ENCODE measurements at places on chromosomes 5 and 9.
A peak's percentile ranks its signal among the peaks of the same experiment; 100 is the strongest.

GRCh38 chr9:129675620-129676019 lies 10.2 kb downstream of the PRRX2 start:
- no peak for DNase-seq

DNA sequence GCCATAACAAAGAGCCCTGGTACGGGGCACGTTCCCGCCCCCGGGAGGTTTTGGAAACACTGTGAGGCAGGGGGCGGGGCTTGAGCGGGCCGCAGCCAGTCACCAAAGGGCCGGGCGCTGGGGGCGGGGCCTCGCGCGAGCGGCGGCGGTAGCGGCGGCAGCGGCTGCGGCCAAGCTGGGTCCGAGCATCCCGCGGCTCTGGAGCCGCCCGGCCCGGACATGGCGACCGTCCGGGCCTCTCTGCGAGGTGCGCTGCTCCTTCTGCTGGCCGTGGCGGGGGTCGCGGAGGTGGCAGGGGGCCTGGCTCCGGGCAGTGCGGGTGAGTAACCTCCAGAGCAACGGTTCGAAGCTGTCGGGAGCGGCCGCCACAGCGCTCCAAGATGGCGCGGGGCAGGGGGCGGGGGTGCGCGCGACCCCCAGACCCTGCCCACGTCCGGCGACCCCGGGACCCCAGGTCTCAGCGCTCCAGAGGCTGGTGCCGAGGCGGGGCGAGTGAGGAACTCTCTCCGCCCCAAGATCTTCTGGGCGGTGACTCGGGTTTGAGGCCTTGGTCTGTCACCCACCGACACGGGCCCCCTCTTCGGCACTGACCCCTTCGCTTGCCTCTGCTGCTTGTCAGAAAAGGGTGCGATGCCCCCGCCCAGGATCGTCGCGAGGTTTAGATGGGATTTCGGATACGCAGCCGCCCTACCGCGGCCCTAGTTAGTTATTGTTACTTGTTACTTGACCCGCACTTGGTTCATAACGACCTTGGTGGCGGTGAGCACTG lies at the start of gene RECK:
Gene RECK (plus strand): TSS at position 134 of the 769 bp plus-strand sequence. CDS start 86 bp downstream, at position 220.
- peak; percentile 85 for DNase-seq

GRCh38 chr5:162817364-162817763 lies 620.0 kb upstream of the CCNG1 start:
- DNase-seq = no peak

DNA sequence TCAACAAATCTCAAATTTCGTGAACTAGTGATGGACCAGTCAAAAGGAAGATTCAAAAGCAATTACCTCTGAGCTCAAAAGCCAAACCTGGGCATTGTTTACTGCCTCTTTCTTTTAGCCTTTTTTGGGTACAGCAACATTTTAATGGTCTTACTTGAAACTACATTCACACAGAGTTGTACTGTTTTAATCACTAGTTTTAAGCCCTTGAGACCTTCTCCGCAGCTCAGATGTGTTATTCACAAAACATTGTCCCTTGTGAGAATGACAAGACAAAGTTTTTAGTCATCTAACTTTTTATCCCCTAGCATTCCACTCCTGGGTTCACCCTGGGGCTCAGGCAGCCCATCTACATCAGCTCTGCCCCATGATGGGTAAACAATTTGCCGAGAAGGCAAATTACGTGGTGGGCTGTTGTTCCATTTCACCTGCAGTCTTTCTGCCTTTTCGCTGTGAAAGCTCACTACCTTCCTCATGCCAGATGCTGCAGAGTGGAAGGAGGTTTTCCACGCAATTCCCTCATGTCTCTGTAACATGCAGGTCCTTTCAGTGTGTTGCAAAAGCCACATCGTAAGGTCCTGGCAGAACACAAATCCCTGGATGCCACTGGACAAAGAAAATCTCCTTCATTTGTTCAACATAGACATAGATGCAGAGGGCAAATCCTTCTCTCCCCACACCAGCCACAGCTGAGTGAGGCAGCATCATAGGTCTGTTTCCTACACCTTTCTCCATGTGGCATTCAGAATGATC lies 175.7 kb downstream of the EBF1 start:
- no peak for DNase-seq

- no peak for DNase-seq
These were observed 29.5 kb downstream of the TGFBI start for GRCh38 chr5:136058039-136058971.

DNA sequence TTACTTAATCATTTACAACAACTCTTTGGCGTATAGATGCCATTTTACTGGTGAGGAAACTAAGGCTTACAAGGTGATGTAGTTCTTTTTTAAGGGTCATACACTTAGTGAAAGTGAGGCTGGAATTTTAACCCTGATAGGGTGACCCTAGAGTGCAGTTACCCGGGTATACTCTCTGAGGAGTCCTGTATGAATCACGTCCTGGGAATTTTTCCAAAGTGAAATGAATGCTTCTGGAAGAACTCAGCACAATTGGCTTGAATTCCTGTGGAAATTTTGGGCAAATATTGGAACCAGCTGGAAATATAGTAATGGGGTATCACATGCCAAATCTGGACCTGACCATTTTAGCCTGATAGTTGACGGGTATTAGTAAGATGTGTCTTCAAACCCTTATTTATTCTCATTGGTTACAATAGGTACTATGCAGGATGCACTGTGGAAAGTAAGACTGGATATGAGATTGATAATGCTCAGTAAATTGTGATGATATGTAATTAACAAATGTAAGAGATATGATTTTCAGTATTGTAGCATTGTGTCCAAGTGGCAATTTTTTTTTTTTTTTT lies 14.8 kb downstream of the SUB1 start:
- no peak for DNase-seq

GRCh38 chr5:98624145-98624880 lies 149.2 kb upstream of the RGMB start:
- no peak for DNase-seq

DNA sequence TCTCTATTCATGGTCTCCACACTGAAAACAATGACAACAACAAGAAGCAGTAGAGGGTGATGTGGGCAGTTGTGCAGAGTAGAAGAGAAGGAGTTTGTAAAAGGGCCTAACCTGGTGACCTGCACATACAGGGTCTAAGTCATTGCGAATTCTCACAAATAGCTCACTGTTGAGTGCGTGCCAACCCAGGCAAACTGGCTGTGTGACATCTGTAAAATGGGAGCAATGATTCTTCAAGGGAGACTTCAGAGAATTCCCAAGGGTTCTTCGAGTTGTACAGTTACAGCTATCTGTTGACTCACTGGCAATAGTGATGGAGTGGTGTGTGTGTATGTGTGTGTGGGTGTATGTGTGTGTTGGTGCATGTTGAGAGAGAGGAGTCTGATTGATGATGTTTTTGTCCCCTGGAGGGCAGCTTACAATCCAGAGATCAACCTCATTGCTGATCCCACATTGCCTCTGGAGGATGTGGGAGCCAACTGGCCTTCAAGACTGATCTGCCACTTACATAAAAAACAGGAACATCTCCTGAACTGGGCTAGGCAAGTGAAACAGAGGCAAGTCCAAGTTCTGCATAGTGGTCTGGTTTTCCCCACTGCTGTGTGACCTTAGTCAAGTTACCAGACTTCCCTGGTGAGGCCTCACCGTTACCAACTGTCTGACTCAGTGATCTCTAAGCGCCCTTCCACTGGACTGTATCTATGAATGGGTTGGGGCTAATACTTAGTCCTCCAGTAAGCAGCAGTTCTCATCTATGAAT lies 3.2 kb downstream of the FAT2 start:
- DNase-seq = no peak

DNA sequence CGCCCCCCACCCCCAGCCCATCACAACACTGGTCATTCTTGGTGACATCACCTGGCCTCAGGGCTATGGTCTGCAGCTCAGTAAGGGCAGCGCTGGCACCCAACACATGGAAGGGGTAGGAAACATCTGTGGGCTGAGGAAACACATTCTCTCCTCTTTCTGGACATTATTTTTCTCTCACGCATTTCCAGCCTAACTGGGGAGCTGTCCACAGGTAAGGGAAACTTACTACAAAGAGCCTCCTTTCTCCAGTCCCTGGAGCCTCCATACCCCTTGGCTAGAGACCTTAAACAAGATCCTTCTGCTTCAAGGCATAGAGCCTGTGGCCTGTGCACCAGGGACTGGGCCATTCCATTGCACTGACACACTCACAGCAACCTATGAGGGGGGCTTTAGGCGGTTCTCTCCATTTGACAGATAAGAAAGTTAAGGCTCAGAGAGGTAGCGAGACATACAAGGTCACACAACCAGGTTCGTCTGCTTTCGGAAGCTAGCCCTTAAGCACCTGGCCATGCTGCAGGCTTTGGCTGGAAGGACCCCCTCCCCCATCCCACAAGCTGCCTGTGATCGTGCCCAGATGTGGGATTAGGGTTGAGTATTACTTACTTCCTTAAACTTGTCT lies 40.7 kb downstream of the CXXC5 start:
- DNase-seq = no peak

DNA sequence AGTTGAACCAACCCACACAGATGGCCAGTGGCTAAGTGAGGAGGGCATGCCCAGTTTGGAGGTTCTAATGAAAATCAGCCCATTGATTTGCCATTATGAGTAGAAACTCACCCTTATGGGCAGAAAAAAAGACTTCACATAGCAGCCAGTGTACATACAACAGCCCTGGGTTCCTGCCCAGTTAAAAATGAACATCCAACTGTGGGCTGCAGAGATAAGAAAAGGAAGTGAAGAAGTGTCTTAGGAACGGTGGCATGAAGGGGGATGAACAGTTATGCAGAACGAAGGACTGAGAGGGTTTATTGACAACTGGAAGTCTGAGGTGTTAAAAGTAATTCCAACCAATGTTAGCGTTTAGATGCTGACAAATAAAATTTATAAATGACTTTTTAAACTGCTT lies 118.4 kb downstream of the MARCHF3 start:
- no peak for DNase-seq

- no peak for DNase-seq
These were observed 2001.9 kb upstream of the C9orf72 start for GRCh38 chr9:29575219-29575618.

GRCh38 chr5:74167206-74167929 lies 473.2 kb downstream of the ENC1 start:
- no peak for DNase-seq

- no peak for DNase-seq
These were observed 176.4 kb upstream of the CHD1 start for GRCh38 chr5:99105216-99105615.

DNA sequence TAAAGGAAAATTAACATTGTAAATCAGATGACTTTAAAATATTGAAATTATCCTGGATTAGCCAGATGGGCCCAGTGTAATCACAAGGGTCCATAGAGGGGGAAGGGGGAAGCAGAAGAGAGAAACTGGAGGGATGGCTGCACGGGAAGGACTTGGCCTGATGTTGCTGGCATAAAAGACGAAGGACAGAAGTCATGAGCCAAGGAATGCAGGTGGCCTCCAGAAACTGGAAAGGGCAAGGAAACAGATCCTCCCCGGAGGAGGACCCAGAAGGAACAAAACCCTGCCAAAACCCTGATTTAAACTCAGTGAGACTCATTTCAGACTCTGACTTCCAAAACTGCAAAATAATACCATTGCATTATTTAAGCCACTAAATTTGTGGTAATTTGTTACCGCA lies 100.2 kb downstream of the ADAMTS2 start:
- DNase-seq = no peak

GRCh38 chr9:110015759-110016158 lies 192.2 kb downstream of the C9orf152 start:
- DNase-seq = no peak

DNA sequence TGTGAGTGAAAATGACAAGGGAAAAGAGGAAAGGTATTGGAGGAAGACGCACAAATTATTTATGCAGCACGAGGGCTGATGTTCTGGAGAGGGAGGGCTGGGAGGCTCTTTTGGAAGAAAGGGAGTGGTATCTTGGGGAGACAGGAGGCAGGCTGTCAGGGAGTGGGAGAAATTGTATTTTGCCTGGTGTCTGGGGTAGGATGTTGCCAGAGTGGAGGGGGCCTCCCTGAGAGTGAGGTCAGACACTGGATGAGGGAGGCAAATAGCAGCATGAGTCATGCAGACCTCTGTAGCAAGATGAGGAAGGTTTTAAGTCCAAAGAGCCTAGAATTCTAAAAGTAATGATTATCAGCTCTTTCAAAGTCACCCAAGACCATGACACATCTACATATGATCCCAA lies 158.0 kb downstream of the DMRT2 start:
- no peak for DNase-seq

DNA sequence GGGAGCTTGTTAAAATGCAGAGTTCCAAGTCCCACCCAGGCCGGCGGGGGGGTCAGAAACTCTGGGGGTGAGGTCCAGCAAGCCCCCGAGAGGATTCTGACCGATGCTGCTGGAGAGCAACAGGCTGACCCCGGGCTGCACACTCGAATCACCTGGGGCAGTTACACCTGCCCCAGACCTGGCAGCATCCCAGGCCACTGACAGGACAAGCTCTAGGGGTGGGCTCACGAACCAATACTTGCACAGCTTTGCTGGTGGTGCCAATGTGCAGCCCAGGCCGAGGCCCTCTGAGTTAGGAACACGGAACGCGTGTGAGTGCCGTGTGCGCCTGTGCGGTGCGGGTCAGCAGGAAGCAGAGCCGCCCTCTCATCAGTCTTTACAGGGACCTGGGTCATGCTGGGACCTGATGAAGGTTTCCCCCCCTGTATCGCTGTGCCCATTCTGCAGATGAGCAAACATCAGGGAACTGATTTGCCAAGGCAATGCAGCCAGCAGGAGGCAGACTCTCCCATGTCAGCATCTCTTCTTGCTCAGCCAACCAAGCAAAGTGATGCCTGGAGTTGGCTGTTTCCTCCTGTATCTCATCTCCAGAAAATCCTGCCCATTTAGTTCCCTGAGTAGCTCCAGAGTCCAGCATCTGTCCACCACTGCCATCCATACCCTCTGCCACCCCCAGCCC lies 16.3 kb downstream of the FAM163B start:
- DNase-seq = no peak

GRCh38 chr9:71634752-71635151 lies 133.6 kb downstream of the CEMIP2 start:
- DNase-seq = no peak

DNA sequence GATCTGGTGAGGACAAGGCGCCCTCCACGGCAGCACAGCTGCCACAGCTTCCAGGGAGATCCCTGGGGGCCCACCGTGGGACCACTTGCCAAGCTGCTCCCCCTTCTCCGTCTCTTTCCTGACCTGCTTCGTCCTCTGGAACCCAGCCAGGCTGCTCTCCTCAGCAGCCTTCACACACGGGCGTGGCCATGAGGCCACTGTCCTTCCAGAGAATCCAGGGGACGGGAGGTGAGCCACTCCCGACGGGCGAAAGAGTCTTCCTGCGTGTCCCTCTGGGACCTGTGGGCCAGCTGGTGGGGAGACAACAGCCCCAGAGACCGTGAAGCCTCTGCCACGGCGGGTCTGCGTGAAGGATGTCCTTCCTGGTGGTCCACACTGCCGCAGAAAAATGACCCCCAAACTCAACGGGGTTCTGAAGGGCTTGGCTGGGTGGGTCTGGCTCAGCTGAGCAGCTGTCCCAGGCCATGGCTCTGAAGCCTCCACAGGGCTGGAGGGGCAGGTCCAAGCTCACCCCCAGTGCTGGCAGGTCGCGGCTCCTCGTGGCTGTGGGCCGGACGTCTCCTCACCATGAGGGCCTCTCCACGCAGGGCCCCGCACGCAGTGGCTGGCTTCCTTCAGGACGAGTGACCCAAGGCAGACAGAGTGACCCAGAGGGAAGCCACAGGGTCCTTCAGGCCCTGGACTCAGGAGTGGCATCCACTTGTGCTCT lies 47.4 kb upstream of the NKD2 start:
- no peak for DNase-seq
